ENCODE measurements at places on chromosomes 11 and 22.

- DNase-seq, result no peak
Measured at GRCh38 chr22:46546466-46547178, 9.2 kb upstream of the CELSR1 start.

GRCh38 chr11:112388496-112388895, 127.8 kb upstream of the PLET1 start:
- DNase-seq, result no peak

DNA sequence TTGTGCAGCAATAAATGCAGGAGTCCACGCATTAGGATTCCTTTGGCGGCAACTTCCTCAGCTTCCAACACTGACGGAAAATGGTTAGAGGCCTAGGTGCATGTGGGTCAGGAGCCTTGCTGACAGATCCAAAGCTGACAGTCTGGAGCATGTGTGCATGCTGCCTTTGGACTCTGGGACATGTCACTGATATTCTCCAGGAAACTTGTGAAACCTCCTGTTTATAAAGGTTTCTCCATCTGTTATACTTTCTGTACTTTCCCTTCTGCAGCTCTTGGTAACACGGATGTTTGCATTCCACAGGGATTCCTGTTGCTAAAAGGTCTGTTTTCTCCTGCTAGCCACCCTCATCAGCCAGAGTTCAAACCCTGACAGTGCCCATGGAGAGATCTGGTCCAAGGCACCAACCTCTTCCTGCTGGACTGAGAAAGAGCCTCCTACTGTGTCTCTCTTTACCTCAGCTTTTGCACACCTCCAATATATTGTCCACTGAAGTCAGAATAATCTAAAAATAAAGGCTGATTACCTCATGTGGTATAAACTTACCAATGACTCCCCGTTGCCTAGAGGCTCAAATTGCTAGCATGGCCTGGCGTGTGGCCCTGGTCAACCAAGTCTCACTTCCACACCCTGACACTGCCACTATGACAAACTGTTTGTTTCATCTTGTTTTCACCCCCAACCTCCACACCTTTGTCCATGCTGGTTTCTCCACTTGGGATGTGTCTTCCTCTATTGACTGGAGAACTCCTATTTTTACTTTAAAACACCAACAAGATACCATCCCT, 31.1 kb upstream of the LYVE1 start:
- DNase-seq, result no peak

DNA sequence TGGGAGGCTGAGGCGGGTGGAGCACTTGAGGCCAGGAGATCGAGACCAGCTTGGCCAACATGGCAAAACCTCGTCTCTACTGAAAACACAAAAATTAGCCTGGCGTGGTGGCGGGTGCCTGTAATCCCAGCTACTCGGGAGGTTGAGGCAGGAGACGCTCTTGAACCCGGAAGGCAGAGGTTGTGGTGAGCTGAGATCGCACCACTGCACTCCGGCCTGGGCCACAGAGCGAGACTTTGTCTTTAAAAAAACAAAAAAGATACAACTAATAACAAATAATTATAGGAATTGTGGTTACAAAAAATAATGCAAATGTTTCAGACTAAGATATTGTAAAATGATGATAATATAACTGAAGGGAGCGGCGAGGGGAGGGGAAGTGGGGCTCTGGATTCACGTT, 90.3 kb upstream of the RTL6 start:
- DNase-seq, result no peak

GRCh38 chr11:110085255-110085838, 7.8 kb upstream of the ZC3H12C start:
- DNase-seq, result no peak

DNA sequence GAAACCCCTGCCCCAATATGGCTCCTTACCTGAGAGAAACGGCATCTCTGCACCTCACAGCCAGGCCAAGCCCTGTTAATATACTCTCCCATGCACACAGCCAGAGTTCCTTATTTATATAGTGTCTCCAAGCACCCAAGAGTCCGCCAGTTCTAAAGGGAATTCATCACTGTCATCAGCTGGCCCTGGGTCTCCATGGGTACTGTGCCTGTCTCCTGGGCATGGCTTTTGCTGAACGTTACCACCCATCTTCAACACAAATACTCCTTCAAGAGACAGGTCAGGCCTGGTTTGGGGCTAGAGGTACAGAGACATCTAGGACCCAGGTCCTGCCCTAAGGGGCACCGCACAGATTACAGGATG, 1.6 kb upstream of the ATG16L2 start:
- DNase-seq, result peak; percentile 69

- DNase-seq, result no peak
Measured at GRCh38 chr11:46865340-46865739, 19.3 kb upstream of the CKAP5 start.

DNA sequence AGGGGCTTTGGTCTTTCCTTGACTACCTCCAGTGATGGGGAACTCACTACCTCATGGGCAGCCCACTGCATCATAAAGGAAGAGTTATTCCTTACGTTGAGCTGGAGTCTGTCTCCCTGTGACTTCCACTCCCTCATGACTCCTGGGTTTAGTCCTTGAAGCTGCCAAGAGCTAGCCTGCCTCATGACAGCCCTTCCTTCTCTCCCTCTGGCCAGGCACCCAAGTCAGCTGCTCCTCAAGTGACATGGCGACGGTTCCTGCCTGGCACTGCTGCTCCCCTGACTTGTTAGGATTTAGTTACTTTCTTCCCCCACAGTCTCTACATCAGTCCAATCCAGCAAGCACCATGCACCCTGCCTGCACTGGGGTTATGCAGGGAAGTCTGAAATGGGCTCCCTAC, 196.1 kb upstream of the TBCEL start:
- no peak for DNase-seq

GRCh38 chr11:99632969-99633368, 612.2 kb downstream of the CNTN5 start:
- DNase-seq, result no peak

- DNase-seq, result no peak
Measured at GRCh38 chr11:72856551-72857345, 42.5 kb downstream of the ATG16L2 start.

DNA sequence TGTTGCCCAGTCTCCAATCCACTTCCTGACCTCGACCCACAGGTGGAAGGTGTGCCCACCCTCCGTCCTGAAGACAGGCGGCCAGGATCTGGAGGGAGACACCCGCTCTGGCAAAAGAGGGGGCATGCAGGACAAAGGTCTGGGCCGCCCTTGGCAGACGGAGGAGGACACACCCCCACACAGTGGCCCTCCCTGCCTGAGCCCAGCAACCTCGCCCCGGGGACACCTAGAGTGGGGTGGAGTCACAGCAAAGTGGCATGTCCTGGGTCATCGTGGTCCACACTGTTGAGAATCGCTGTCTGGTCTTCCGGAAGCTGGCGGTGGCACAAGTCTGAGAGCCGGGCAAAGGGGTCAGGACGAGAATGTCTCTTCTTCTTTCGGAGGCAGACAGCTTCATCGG, 47.9 kb downstream of the IGSF9B start:
- no peak for DNase-seq

GRCh38 chr11:55501014-55501413, 53.3 kb upstream of the OR4C15 start:
- no peak for DNase-seq

- no peak for DNase-seq
Measured at GRCh38 chr22:25447067-25447685, 117.3 kb upstream of the GRK3 start.

DNA sequence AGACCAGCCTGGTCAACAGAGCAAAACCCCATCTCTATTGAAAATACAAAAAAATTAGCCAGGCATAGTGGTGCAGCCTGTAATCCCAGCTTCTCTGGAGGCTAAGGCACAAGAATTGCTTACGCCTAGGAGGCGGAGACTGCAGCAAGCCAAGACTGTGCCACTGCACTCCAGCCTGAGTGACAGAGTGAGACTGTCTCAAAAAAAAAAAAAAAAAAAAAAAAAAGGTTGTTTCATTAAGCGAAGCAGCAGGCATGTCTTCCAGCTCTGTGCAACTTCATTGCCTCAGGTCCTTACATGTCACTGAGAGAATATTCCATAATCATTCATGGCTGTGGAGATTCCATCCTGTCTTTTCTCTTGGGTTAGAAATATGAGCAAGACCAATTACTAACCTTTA, 16.9 kb downstream of the GAB2 start:
- DNase-seq, result no peak

DNA sequence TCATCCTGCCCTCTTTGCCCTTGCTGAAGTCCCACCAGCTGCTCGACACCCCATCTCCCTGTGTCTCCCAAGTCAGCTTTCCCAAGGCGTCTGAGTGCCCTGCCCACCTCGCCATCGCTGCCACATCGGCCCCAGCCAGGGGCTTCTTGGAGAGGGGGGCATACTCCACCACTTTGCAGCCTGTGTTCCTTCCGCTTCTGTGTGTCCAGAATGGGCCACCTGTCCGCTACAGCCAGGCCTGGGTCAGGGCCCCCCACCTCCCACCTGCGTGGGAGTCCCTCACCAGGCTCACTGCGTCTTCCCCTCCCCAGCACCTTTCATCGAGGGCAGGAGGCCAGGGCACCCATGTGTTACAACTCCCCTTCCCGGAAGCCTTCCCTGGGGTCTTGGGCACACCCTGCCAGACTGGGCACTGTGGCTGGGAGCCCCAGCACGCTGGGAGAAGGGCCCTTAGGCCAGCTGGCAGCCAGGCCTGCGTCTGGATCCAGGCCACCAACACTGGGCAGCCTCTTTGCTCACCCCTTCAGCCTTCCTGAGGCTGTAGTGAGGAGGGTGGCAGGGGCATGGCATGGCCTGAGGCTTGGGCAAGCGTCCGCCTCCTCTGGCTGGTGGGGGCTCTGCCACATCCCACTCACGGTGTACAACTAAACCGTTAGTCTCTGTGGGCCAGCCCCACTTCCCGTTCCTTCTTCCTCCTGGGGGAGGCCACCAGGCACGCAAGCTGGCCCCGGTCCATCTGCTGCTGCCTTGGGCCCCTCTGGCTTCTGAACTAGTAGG, 13.4 kb downstream of the CPT1A start:
- DNase-seq, result no peak

Data from NCI-H2081 (cell line).